ENCODE measurements at places on chromosomes 16 and 17. TPM values are rescaled to one million over a fixed set of nuclear protein-coding genes. Genes with fewer than 3 reads are reported as not detected.
A peak's percentile ranks its signal among the peaks of the same experiment; 100 is the strongest.

DNA sequence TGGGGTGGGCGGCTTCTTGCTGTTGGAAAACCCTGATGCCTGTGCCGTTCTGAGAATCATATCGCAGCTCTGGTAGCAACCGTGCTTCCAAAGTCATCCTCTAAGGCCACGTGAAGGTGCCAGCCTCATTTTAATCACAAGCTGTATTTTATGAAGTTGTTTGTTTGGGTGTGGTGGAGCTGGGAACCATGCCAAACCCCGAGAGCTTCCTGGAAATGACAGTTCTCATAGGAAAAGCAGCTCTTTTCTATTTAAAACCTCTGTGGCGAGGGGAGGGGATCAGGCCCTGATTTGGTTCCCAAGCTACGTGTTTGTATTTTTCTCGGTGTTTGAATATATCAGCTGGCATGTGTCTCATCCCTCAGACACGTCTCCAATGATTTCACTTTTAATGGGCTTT, 21.7 kb downstream of the KNOP1 start:
- peak; percentile 88 for DNase-seq

DNA sequence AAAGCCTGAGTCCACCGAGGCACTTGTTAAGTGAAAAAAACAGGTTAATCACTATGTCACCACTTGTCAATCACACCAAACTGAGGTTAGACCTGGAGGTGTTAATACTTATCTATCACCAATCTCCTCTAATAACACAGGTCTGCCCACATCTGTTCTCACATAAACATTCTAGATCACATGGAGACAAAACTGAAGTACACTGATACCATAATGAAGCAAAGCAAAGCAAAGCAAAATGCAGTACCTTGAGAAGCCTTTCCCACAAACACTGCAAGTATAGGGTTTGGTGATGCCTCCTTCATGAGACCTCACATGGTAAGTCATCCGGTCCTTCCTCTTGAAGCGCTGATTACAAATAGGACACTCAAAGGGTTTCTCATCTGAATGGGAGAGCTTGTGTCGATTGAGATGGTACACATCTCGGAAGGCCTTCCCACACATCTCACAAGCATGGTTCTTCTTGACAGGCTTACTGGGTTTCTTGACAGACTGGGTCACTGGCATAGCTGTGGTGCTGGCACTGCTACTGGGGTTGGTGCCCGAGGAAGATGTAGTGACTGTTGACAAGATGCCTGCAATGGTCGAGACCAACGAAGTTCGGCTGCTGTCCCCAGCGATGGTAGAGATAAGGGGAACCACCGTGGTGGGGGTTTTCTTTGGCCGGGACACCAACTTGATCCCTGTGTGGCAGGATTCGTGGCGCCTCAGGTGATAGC, 5.4 kb downstream of the VEZF1 start:
- DNase-seq = no peak

GRCh38 chr17:53687324-53687723, 135.4 kb upstream of the KIF2B start:
- no peak for DNase-seq

DNA sequence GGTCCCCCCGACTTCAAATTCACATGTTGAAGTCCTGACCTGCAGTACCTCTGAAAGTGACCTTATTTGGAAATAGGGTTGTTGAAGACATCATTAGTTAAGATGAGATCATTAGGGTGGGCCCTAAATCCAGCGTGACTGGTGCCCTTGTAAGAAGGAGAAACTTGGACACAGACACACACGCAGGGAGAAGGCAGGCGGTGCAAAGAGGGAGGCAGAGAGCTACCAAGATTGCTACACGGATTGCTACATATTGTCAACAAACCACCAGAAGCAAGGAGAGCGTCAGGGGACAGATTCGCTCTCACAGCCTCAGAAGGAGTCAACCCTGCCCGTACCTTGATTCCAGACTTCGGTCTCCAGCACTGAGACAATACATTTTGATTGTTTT, 6.8 kb upstream of the WBP2 start:
- DNase-seq = no peak

GRCh38 chr16:53166099-53166498, 111.3 kb downstream of the CHD9 start:
- DNase-seq = no peak

DNA sequence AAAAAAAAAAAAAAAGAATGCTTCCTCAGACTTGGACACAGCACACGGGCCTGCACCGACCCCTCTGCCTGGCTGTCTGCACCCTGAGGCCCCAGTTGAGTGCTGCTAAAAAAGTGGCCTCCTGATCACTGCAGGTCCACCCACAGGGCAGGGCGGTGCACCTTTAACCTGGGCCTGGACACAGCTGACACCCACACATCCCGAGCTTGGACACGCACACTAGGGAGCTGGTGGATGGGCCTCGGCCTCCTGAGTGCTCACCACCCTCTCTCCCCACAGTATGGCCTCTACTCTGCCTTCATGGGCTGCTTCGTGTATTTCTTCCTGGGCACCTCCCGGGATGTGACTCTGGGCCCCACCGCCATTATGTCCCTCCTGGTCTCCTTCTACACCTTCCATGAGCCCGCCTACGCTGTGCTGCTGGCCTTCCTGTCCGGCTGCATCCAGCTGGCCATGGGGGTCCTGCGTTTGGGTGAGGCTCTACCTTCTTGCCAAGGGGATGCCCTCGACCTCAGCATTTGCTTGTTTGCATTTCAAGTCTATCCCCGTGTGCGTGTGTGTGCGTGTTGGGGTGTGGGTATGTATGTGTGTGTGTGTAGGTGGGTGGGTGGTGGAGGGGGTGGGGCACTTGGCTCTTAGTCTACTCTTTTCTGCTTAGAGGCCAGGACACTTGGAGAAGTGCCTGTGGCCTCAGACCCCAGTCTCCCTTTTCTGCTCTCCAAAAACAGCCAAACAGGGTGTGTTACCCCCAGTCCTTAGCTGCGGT, 2.3 kb downstream of the SLC26A11 start:
- no peak for DNase-seq

- no peak for DNase-seq
These were observed 20.7 kb downstream of the GAA start for GRCh38 chr17:80122026-80122575.

GRCh38 chr17:55116440-55116914, 147.9 kb downstream of the STXBP4 start:
- DNase-seq = no peak

GRCh38 chr17:2123375-2124251, 68.7 kb downstream of the HIC1 start:
- peak; percentile 22 for DNase-seq

- DNase-seq = no peak
These were observed 53.7 kb downstream of the SF3B3 start for GRCh38 chr16:70577256-70577698.

- DNase-seq = no peak
These were observed 26.5 kb upstream of the PHF12 start for GRCh38 chr17:28977659-28978355.

DNA sequence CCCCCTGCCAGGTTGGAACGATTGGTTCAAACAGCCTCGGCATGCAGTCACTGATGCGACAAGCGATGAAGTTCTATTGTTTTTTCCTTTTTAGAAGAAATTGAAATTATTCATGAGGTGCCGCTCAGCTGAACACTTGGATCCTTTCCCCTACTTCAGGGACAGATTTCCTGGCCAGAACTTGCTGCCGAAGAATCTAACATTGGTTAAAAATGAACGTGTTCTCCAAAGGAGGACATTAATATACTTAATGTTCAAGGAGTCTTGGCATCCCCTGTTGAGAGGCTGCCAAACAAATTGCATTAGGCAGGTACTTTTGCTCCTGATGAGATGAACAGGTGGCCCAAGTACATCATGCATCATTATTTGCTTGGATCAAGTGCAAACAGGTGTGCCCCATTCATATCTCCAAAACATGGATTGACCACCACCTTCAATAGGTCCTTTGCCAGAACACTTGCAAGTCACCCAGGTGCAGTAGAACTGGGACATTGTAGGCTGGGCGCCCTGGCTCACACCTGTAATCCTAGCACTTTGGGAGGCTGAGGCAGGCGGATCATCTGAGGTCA, 437.2 kb downstream of the HAPSTR1 start:
- no peak for DNase-seq

DNA sequence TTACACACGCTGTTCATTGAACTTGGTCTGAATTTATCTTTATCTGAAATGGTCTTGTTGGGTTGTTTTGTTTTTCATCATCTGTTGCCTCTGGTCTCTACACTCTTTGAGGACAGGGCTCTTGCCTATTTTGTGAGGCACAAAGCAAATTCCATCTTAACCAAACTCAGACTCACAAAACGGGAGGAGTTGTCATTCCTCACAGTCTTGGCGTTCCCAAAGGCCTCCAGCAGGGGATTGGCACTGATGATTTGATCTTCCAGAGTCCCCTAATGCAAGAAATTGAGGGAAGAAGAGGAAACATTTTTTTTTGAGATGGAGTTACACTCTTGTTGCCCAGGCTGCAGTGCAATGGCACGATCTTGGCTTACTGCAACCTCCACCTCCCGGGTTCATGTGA, 8.7 kb downstream of the MYH3 start:
- DNase-seq = no peak

DNA sequence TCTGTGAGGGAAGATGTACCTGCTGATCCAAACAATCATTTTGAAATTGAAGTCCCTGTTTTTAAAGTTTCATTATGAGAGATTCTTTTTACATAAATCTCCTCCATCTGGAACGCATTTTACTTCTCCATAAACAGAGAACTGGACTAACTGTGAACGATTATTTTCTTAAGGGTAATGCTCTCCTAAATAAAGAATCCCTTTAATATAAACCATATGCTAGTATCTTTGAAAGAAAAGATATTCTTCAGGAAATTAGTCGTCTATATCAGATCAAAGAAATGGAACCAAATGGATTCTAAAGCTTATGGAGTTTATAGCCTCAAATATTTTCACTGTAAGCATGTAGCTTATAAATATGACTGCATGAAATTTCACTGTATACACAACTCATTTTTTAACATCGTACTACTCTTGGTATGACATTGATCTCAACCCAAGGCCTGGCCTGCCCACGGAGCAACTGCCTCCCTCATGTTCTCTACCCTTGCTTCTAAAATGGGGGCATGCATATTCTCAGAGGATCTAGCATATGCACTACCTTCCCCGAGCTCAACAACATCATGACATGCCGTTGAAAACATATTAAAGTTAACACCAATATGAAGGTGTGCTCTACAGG, 66.4 kb downstream of the MYH10 start:
- no peak for DNase-seq

- no peak for DNase-seq
These were observed 13.0 kb downstream of the PITPNM3 start for GRCh38 chr17:6543079-6544010.

- no peak for DNase-seq
These were observed 40.4 kb downstream of the TNRC6A start for GRCh38 chr16:24769806-24770205.

DNA sequence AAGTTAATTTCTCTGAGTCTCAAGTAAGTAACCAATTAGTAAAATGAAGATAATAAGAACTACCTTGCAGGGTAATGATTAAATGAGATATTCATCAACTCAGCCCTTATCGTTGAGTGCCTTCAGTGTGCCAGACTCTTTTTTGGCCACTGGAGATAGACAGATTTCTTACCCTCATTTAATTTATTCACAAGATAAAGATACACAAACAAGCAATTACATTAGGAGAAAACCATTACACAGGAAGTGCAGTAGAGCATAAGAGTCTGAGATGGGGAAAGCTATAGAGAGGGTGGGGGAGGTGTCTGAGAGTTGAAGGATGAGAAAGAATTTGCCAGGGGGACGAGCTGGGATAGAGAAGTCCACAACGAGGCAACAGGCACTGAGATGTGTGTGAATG, 72.5 kb upstream of the BCAR1 start:
- DNase-seq = no peak

DNA sequence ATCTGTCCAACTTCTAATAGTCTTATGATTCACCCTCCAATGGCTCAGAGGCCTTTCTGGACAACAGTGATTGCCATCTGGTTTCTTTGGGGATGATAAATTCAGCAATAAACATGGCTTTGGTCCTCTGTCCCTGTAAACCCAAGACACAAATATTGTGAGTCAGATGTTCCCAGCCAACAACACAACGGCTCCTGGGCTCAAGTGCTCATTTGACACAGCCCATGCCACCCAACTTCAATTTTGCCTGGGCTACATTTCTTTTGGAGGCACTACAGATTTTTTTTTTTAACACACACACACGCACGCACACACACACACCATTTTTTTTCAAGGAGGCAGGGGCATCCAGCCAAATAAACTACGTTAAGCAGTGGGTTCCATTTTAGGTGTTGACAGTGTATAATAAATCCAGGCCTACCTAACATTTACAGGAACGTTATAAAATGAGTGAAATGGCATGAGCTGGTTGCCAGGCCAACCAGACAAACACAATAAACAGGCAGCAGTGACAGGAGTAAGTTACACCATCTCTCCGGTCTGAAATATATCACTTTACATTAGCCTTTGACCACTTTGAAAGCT, 939.9 kb upstream of the SOX9 start:
- DNase-seq = peak; percentile 92

DNA sequence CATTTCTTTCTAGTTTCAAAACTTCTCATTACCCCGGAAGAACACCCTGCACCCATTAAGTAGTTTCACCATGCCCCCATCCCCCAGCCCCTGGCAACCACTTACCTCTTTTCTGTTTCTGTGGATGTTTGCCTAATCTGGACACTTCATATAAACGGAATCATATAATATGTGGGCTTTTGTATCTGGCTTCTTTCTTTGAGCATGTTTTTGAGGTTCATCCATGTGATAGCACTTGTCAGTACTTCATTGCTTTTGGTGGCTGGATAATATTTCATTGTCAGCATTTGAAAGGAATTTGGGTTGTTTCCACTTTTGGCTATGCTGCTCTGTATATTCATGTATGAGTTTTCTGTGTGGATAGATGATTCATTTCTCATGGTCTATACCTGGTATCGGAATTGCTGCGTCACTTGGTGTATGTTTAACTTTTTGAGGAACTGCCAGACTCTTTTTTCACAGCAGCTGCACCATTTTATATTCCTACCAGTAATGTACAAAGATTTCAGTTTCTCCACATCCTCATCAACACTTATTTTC, 30.0 kb upstream of the SLC5A10 start:
- DNase-seq = no peak

DNA sequence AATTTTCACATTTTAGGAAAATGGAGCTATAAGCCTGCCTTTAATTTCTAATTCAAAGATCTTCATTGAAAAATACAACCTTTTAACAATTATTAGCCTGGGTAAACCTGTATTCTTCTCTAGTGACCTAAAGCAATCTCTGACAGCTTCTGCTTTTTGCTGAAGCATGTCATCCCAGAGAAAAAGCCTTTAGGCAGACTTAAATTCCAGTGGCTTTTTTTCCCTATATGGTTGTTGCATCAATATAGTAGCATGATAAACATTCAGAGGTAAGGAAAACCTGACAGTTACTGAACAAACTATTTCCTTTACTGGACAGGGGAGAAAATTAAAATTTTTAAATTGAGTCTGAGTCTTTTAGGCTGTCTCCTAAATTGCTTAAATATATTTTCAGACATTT, 7.8 kb upstream of the EVI2A start:
- DNase-seq = no peak

GRCh38 chr17:8753976-8754440, 4.3 kb downstream of the SPDYE4 start:
- no peak for DNase-seq

Gene CACNA1H
- 6.4 TPM for polyA plus RNA-seq

Gene MLX
- polyA plus RNA-seq = 41.0 TPM

Gene ASPSCR1
- 57.5 TPM for polyA plus RNA-seq

Gene FMNL1
- polyA plus RNA-seq = 2.3 TPM

Gene SCARF1
- polyA plus RNA-seq = 7.0 TPM

Gene ZNF785
- polyA plus RNA-seq = 6.3 TPM

Gene CARHSP1
- 130 TPM for polyA plus RNA-seq

Gene SEPTIN12
- polyA plus RNA-seq = not detected

Gene DHRS7C
- polyA plus RNA-seq = not detected

Gene TP53TG3
- not detected for polyA plus RNA-seq

Gene ATP2A3
- 9.4 TPM for polyA plus RNA-seq

Gene CLEC10A
- polyA plus RNA-seq = 1.5 TPM

Gene EVPLL
- polyA plus RNA-seq = 0.82 TPM

Gene C16orf82
- polyA plus RNA-seq = not detected

Gene CCL8
- not detected for polyA plus RNA-seq

All from kidney (tissue), 22 donors.